ENCODE measurements at places on chromosomes 3 and 15.

DNA sequence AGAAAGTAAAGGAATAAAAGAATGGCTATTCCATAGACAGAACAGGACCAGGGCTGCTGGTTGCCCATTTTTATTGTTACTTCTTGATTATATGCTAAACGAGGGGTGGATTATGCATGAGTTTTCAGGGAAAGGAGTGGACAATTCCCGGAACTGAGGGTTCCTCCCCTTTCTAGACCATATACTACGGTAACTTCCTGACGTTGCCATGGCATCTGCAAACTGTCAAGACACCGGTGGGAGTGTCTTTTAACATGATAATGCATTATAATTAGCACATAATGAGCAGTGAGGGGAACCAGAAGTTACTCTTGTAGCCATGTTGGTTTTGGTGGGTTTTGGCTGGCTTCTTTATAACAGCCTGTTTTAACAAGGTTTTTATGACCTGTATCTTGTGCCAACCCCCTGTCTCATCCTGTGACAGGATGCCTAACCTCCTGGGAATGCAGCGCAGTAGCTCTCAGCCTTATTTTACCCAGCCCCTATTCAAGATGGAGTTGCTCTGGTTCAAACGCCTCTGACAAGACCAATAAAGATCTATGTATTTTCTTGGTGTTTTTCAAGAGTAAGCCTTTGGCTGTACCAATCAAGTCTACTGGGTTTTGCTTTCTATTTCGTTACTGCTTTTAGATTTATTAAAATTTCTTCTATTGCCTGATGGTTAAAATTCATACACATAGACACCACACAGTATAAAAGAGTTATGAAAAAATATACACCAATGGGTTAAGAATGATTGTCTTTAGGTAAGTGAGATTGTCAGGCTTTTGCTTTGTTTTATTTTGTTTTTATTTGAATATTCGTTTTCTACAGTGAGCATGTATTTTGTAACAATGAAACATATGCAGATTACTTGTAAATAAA, 37.4 kb upstream of the CTDSPL start:
- peaks cover 35% of the 10 kb centered on the region for H3K27me3 ChIP-seq
- H3K36me3 ChIP-seq: no peaks in the 10 kb centered on the region
- DNase-seq: no peak
- H3K27ac ChIP-seq: no peak overlapping the region

- peaks cover 4% of the 10 kb centered on the region for H3K36me3 ChIP-seq
- no peaks in the 10 kb centered on the region for H3K27me3 ChIP-seq
- no peak overlapping the region for H3K27ac ChIP-seq
- H3K4me3 ChIP-seq: no peak overlapping the region
- peaks cover 11% of the 10 kb centered on the region for H3K4me1 ChIP-seq
- DNase-seq: no peak
Measured at GRCh38 chr15:51982770-51983103, 11.2 kb upstream of the LEO1 start.

- DNase-seq: no peak
- no peaks in the 10 kb centered on the region for H3K4me1 ChIP-seq
- H3K27ac ChIP-seq: no peak overlapping the region
- H3K4me3 ChIP-seq: no peak overlapping the region
Measured at GRCh38 chr3:101066711-101067129, 73.5 kb upstream of the ABI3BP start.

GRCh38 chr3:109921509-109921908, 584.2 kb upstream of the DPPA4 start:
- no peak overlapping the region for H3K4me3 ChIP-seq
- H3K4me1 ChIP-seq: no peaks in the 10 kb centered on the region
- H3K27ac ChIP-seq: no peak overlapping the region
- H3K36me3 ChIP-seq: no peaks in the 10 kb centered on the region
- no peak for DNase-seq

DNA sequence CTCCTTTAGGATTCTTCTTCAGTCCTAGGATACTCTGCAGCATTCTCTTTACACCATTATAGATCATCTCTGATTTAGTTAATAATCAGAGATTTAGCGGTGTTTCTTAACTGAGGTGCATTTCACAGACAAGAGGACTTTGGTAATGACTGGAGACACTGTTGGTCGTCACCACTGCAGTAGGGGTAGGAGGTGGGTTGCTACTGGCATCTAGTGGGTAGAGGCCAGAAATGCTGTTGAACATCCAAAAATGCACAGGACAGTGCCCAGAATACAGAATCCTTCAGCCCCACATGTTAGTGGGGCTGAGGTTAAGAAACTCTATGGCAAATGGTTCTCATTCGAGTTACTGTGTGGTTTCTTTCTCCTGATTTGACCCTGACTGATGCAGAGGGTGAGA, 80.4 kb upstream of the LMCD1 start:
- no peak overlapping the region for H3K4me3 ChIP-seq
- no peaks in the 10 kb centered on the region for H3K27me3 ChIP-seq
- no peaks in the 10 kb centered on the region for H3K36me3 ChIP-seq
- no peak for DNase-seq
- no peak overlapping the region for H3K27ac ChIP-seq

DNA sequence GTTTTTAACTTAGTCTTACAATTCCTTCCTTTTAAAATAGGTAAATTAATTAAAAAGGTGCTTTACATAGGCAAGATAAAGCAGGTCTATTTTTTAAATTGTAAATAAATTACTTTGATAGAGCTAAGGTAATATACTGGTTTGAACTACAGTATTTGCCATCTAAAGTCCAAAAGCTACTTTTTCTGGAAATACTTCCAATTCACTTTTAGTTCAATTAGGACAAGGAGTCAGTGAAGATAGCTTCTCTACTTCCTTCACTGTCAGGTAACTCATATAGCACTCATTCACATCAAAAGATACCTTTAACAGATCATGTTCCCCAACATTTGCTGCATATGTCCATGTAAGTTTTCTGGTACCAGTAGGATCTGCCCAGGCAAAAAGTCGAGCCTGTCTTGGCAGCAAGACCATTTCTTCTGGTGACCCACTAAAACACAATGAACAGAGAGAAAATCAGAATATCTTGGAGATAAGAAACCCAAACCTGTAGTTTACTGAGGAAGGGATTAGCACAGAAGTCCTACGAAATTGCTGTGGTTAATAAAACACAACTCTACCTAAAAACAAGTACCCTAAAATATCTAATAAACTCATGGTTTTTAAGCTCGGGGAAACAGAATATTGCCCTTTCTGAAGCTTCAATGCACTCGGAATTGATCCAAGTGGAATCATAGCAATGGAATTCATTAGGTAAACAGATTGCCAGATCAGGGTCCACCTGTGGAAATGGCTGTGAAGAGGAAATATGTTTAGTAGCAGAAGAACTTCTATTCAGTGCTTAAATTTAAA, 153.1 kb downstream of the VPS13C start:
- DNase-seq: no peak
- H3K4me1 ChIP-seq: no peaks in the 10 kb centered on the region
- H3K27ac ChIP-seq: no peak overlapping the region
- no peak overlapping the region for H3K4me3 ChIP-seq

DNA sequence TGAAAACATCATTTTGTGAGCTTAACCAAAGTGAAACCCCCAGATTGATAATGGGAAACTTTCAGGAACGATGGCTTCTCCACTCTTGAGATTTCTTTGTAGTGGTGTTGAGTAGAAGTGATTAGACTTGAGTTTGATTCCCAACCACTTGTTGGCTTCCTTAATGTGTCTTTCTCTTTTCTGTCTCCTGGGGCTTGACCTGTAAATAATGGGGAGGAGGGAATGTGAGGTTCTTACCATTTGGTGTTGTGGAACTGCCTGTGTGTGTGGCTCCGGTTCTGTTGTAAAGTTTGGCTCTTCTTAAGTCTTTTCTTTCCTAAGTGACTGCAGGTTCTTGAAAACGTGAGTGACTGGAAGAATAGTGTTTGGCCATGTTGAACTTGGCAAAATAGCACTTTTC, 2.7 kb downstream of the CDV3 start:
- no peak for DNase-seq
- peaks cover 67% of the 10 kb centered on the region for H3K36me3 ChIP-seq
- peak overlapping the region; percentile 68 for H3K27ac ChIP-seq
- no peaks in the 10 kb centered on the region for H3K27me3 ChIP-seq

- H3K27me3 ChIP-seq: peaks cover 31% of the 10 kb centered on the region
- no peak overlapping the region for H3K4me3 ChIP-seq
- no peaks in the 10 kb centered on the region for H3K36me3 ChIP-seq
- H3K27ac ChIP-seq: no peak overlapping the region
Measured at GRCh38 chr3:127744875-127745274, 72.1 kb downstream of the ABTB1 start.

DNA sequence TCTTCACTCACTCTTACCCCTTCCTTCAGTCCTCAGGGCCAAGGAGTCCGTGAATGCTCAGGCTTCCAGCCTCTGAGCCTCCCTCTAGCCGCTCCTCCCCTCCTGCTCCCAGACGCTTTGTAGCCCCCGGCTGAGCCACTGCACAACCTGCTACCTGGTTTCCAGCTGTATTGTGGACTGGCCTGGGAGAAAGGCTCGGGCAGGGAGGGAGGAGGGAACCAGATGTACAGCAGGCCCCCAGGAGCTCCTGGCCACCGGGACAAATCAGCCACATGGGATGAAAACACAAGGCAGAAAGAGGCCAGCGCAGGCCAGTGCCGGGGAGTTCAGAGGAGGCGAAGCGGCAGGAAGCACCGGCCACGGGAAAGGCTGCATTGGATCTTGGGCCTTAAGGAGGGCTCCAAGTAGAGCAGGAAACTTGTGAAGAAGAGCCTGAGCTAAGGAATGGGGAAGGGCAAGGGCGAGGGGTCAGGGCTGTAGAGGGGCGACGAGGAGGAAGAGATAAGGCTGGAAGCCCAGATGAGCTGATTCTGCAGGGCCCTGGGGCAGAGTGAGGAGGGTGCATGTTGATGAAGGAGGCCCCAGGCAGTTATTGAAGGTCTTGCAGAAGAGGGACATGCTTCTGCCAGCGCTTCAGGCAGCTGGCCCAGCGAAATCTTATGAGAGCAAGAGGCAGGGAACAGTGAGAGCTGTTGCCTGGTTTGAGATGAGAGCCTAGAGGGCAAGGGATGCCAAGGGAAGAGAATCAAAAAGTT, 14.3 kb downstream of the CPN2 start:
- peaks cover 2% of the 10 kb centered on the region for H3K36me3 ChIP-seq
- DNase-seq: no peak
- H3K27me3 ChIP-seq: peaks cover 74% of the 10 kb centered on the region
- H3K4me1 ChIP-seq: no peaks in the 10 kb centered on the region

DNA sequence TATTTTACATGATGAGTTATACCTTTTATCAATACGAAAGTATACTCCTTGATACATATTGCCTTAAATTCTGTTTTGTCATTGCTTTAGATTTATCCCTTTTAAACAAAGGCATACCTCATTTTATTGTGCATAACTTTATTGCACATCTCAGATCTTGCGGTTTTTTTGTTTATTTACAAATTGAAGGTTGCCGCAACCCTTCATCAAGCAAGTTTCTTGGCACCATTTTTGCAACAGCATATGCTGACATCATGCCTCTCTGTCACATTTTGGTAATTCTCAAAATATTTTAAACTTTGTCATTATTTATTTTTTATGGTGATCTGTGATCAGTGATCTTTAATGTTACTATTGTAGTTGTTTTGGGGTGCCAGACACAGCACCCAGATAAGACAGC, 20.9 kb downstream of the SNRK start:
- peaks cover 68% of the 10 kb centered on the region for H3K4me1 ChIP-seq
- no peak for DNase-seq
- H3K27me3 ChIP-seq: no peaks in the 10 kb centered on the region
